ENCODE measurements at places on chromosomes 2 and 18. TPM values are rescaled to one million over a fixed set of nuclear protein-coding genes. Genes with fewer than 3 reads are reported as not detected.

PAX8 gene
- 2.7 TPM for total RNA-seq

PARD3B gene
- 4.1 TPM for total RNA-seq

ANKRD62 gene
- total RNA-seq, result 0.97 TPM

UGT1A8 gene
- total RNA-seq, result 1.3 TPM

IL1RL1 gene
- total RNA-seq, result 7.6 TPM

DBI gene
- total RNA-seq, result 430 TPM

TMEM178A gene
- not detected for total RNA-seq

DSG1 gene
- total RNA-seq, result 28.3 TPM

SERPINB10 gene
- 1.4 TPM for total RNA-seq

TNFRSF11A gene
- total RNA-seq, result 5.6 TPM

TTC32 gene
- 8.5 TPM for total RNA-seq

RGPD3 gene
- total RNA-seq, result 0.26 TPM

PLEKHB2 gene
- 75.8 TPM for total RNA-seq

EFEMP1 gene
- total RNA-seq, result 68.3 TPM

GCFC2 gene
- total RNA-seq, result 22.7 TPM

KCNK3 gene
- 0.95 TPM for total RNA-seq

TCF23 gene
- total RNA-seq, result not detected

PLGLB2 gene
- total RNA-seq, result 1.1 TPM

ARHGAP25 gene
- 9.0 TPM for total RNA-seq

OR6B2 gene
- total RNA-seq, result not detected

GAL3ST2 gene
- total RNA-seq, result not detected

GREB1L gene
- total RNA-seq, result not detected

RUFY4 gene
- total RNA-seq, result not detected

NT5C1B gene
- not detected for total RNA-seq

FBXO41 gene
- 1.2 TPM for total RNA-seq

TIA1 gene
- total RNA-seq, result 35.7 TPM

TMEM169 gene
- total RNA-seq, result 0.09 TPM

All from esophagus squamous epithelium (tissue), 5 donors.